A673 (cell line): ENCODE measurements at places on chromosomes 1 and 21. TPM values are rescaled to one million over a fixed set of nuclear protein-coding genes. Genes with fewer than 3 reads are reported as not detected.

DNA sequence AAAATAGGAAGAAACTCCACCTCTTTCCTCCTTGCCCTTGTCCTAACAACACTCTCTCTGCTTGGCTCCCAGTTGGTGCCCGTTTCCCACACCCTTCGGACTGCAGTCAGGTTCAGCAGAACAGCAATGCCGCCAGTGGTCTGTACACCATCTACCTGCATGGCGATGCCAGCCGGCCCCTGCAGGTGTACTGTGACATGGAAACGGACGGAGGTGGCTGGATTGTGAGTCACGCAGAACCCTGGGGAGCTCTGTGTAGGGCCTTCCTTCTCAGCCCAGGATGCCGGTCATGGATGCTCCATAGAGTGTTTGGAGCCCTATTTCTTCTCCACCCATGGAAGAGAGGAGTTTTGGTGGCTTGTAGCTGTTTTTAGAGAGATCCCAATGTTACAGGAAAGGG lies 60.9 kb downstream of the TNN start:
- H3K4me1 ChIP-seq: peaks cover 20% of the 10 kb centered on the region
- H3K36me3 ChIP-seq: no peaks in the 10 kb centered on the region
- no peaks in the 10 kb centered on the region for H3K27me3 ChIP-seq
- H3K27ac ChIP-seq: no peak overlapping the region
- no peak overlapping the region for H3K4me3 ChIP-seq
- no peak for DNase-seq

- peaks cover 74% of the 10 kb centered on the region for H3K27me3 ChIP-seq
- no peak for DNase-seq
- H3K4me1 ChIP-seq: no peaks in the 10 kb centered on the region
- H3K36me3 ChIP-seq: no peaks in the 10 kb centered on the region
- no peak overlapping the region for H3K4me3 ChIP-seq
- H3K27ac ChIP-seq: no peak overlapping the region
These were observed 51.3 kb upstream of the PLA2G2C start for GRCh38 chr1:20237646-20238045.

- no peak overlapping the region for H3K27ac ChIP-seq
- H3K4me1 ChIP-seq: no peaks in the 10 kb centered on the region
- no peaks in the 10 kb centered on the region for H3K36me3 ChIP-seq
- no peak for DNase-seq
- no peaks in the 10 kb centered on the region for H3K27me3 ChIP-seq
- H3K4me3 ChIP-seq: no peak overlapping the region
These were observed 98.8 kb upstream of the DUSP10 start for GRCh38 chr1:221840511-221841243.

DNA sequence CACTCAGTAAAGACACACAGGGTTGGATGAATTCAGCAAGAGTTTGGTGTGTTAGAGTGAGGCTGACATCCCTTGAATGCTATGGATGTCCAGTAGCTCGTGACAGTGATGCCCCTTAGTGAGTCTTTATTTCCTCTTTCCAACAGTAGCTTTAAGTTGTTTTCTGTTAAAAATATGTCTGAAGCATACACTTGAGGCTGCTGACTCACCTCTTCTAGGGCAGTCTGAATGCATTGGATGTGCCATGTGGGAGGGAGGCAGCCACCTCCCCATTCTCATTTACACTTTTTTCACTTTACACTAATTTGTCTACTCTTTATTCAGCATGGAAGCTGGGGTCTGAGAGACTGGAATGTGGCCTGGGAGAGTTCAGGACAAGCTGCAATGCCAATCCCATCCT lies 17.6 kb downstream of the NOS1AP start:
- no peak overlapping the region for H3K4me3 ChIP-seq
- H3K27me3 ChIP-seq: no peaks in the 10 kb centered on the region
- no peak for DNase-seq

Gene CCDC185
- total RNA-seq: not detected in 2 replicates

Gene RGL1
- total RNA-seq: 67.2 and 74.0 TPM in 2 replicates

Gene INAVA
- total RNA-seq: 0.33 and 0.45 TPM in 2 replicates

DNA sequence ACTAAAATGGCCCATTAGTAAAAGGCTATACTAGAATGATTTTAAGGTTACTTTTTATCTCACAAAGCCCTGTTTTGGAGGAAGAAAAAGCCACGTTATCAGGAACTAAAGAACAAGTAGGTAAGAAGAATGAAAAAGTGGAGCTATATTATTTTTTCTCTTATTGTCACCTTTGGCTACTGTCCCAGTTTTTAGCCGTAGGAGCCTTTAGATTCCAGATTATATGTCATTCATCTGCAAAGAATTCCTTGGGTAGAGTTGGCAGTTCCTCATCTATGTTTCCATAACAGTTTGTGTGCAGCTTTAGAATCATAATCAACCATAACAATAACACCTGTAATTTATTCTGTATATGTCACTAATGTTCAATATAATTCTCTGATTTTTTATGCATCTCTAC lies 83.8 kb downstream of the TPR start:
- H3K36me3 ChIP-seq: no peaks in the 10 kb centered on the region
- DNase-seq: no peak
- peaks cover 4% of the 10 kb centered on the region for H3K4me1 ChIP-seq
- no peak overlapping the region for H3K4me3 ChIP-seq

Gene KLHDC7A
- not detected in 2 replicates for total RNA-seq

DNA sequence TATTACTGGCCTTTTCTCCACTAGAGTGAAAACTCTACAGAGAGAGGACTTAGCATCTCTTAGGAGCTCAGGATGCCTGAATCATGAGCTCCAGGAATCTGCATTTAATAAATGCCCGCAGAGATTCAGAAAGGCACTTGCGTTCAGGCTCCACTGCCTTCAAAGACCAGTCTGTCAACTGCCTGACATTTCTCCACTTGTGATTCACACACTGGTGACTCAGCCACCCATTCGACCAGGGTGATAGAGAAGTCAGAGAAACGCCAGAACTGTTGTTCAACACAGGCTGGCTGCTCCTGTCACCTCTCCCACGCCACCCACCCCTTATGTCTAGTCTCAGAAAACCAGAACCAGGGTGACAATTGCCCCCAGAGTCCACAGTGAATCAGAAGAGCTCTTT lies 26.9 kb upstream of the LBR start:
- no peak overlapping the region for H3K27ac ChIP-seq
- no peaks in the 10 kb centered on the region for H3K27me3 ChIP-seq
- no peaks in the 10 kb centered on the region for H3K36me3 ChIP-seq
- no peak overlapping the region for H3K4me3 ChIP-seq
- no peaks in the 10 kb centered on the region for H3K4me1 ChIP-seq

Gene GJA8
- total RNA-seq: not detected in 2 replicates

Gene MYBPH
- not detected in 2 replicates for total RNA-seq

DNA sequence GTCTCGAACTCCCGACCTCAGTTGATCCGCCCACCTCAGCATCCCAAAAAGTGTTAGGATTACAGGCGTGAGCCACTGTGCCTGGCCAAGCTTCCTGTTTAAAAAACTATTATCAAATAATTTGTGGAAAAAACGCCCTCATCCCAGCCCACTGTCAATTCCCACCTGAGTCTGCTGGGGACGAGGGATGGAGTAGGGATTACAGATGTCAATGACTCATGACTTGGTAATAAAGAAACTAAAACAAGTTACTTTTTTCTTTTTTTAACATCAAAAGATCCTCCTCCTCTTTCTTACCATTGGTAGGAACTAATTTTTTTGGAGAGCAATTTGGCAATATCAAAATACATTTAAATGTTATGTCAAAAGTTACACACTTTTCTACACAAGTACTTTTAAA lies 9.7 kb downstream of the CNN3 start:
- H3K4me1 ChIP-seq: peaks cover 43% of the 10 kb centered on the region
- H3K27me3 ChIP-seq: no peaks in the 10 kb centered on the region
- no peaks in the 10 kb centered on the region for H3K36me3 ChIP-seq
- DNase-seq: no peak
- no peak overlapping the region for H3K4me3 ChIP-seq
- no peak overlapping the region for H3K27ac ChIP-seq

GRCh38 chr1:38724160-38725131 lies 135.1 kb downstream of the RRAGC start:
- H3K4me3 ChIP-seq: no peak overlapping the region
- H3K36me3 ChIP-seq: no peaks in the 10 kb centered on the region
- H3K27me3 ChIP-seq: no peaks in the 10 kb centered on the region
- peak overlapping the region; percentile 14 for H3K27ac ChIP-seq
- DNase-seq: peak; percentile 68

- no peak overlapping the region for H3K27ac ChIP-seq
- no peak for DNase-seq
- no peaks in the 10 kb centered on the region for H3K36me3 ChIP-seq
- H3K27me3 ChIP-seq: peaks cover 9% of the 10 kb centered on the region
- H3K4me3 ChIP-seq: no peak overlapping the region
These were observed 6.3 kb downstream of the ZBTB8B start for GRCh38 chr1:32470991-32471694.

DNA sequence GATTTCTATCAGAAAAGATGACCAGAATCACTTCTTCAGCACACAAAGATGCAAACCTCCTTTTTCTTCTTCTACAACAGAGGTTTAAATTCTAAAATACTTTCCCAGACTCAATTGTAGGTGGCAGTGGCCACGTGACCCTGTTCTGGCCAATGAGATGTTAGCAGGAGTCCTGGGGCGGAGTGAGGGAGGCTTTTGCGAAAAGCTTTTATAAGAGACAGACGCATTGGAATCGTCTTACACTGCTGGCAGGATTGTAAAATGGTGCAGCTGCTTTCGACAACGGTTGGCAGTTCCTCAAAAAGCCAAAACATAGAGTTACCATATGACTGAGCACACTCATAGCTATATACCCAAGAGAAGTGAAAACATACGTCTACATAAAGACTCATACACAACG lies 87.0 kb upstream of the MAGI3 start:
- no peak overlapping the region for H3K4me3 ChIP-seq
- H3K4me1 ChIP-seq: no peaks in the 10 kb centered on the region
- DNase-seq: no peak

Gene CCDC27
- total RNA-seq: not detected in 2 replicates

DNA sequence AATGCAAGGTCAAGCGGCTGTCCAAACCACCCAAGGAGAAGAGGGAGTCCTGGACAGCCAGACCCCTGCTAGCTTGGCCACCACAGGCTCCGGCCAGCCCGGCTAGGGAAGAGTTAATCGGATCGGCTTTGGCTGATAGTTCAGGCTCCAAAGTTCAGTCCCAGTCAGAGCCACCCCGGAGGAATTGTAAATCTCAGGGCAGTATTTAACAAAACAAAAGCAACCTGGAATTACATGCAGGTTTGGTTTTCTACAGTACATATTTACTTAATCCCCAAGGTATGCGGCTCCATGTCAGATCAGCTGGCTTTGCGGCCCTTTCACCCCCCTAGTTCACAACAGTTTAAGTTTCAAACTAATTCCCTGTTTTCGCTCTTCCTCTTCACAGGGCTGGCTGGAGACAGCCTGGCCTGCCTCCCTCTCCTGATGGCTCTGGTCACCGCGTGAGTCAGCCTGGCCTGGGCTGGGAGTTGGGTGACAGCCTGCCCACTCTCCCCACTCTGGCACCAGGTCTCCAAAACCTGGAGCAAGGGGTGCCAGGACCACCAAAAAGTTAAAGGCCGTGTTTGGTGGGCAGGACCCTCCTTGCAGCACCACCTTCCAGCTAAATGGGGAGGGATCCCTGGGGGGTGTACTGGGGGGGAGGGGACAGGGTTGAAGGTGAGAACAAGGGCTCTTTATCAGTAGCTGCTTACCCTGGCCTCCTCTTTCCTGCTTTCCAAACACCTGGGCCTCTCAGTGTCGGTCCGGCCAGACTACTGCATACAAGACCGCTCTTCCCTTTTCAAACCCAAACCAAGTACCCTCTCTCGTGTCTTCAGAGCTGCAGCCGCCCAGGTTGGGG lies 1.9 kb downstream of the DHRS3 start:
- peaks cover 13% of the 10 kb centered on the region for H3K4me1 ChIP-seq
- peak overlapping the region; percentile 63 for H3K4me3 ChIP-seq
- DNase-seq: no peak

GRCh38 chr1:110538075-110538474 lies 19.1 kb upstream of the KCNA10 start:
- H3K4me1 ChIP-seq: peaks cover 9% of the 10 kb centered on the region
- H3K27ac ChIP-seq: no peak overlapping the region
- no peaks in the 10 kb centered on the region for H3K36me3 ChIP-seq
- H3K4me3 ChIP-seq: no peak overlapping the region
- peak; percentile 61 for DNase-seq

GRCh38 chr1:185487936-185488335 lies 170.9 kb upstream of the IVNS1ABP start:
- DNase-seq: no peak
- no peaks in the 10 kb centered on the region for H3K4me1 ChIP-seq
- H3K4me3 ChIP-seq: no peak overlapping the region

DNA sequence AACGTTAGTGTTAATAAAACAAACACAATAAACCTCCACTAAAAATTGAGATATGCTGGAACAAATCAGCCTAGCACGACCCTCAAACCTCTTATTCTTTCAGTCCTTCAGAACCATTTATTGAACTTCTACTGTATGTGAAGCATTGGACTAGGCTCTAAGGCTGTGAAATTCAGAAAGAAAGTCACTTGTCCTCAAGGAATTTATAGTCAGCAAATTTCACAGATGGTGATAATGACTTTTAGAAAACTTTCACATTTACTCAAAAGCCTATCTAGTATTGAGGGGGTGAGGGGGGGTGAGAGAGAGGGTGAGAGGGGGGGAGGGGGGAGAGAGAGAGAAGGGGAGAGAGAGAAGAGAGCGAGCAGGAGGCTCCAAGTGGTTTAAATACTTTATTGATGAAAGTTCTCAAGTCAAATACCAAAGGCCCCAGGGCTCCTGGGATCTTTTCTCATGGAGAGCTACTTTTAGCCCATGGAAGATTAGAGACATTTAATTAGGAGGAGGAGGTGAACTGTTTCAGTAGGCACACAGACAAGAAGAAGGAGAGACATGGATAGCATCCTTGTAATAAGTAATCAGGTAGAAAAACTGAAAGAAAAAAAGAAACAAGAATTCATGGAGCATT lies 66.3 kb upstream of the SSX2IP start:
- no peak overlapping the region for H3K4me3 ChIP-seq
- H3K27ac ChIP-seq: no peak overlapping the region
- no peaks in the 10 kb centered on the region for H3K36me3 ChIP-seq
- no peaks in the 10 kb centered on the region for H3K27me3 ChIP-seq
- no peak for DNase-seq

GRCh38 chr1:8028571-8028910 lies 2.4 kb upstream of the ERRFI1 start:
- no peak for DNase-seq
- H3K27ac ChIP-seq: no peak overlapping the region
- H3K4me1 ChIP-seq: peaks cover 36% of the 10 kb centered on the region
- no peak overlapping the region for H3K4me3 ChIP-seq
